NCI-H187 treated with DMSO at 0.1 percent for 48 hours (cell line): ENCODE measurements at places on chromosomes 16 and 17.
A peak's percentile ranks its signal among the peaks of the same experiment; 100 is the strongest.

- no peak for DNase-seq
Observed at GRCh38 chr17:5513628-5514027, 27.3 kb downstream of the MIS12 start.

DNA sequence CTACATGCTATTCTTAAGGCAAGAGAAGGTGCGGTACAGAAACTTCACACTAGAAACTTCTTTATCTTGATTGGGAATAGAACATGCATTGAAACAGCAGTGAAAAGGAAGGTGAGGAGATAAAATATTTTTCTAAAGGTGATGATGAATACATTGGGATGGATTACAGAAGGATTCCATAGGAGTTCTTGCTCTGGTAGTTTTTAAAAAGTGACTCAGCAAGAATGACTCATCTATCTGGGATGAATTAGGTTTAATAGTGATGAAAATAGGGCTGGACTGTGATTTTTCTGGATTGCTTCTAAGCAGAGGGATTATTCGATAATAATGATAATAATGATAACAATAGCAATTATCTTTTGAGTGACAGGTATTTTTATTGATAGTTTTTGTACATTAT is 65.6 kb upstream of the HS3ST4 start:
- no peak for DNase-seq

DNA sequence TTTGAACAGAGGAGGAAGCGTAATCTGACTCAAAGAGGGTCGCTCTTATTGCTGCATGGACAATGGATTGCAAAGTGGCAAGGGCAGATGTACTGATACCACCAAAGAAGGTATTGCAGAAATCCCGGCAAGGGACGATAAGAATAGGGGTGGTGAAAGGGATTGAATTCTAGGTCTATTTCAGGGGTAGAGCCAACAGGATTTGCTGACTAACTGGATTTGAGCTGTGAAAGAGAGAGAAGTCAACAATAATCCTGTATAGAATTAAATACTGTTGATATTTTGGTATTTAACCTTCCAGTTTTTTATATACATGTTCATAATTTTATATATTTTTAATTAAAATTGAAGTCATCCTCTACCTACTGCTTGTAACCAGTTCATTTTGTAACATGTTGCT is 19.4 kb upstream of the ABCA3 start:
- DNase-seq = no peak

DNA sequence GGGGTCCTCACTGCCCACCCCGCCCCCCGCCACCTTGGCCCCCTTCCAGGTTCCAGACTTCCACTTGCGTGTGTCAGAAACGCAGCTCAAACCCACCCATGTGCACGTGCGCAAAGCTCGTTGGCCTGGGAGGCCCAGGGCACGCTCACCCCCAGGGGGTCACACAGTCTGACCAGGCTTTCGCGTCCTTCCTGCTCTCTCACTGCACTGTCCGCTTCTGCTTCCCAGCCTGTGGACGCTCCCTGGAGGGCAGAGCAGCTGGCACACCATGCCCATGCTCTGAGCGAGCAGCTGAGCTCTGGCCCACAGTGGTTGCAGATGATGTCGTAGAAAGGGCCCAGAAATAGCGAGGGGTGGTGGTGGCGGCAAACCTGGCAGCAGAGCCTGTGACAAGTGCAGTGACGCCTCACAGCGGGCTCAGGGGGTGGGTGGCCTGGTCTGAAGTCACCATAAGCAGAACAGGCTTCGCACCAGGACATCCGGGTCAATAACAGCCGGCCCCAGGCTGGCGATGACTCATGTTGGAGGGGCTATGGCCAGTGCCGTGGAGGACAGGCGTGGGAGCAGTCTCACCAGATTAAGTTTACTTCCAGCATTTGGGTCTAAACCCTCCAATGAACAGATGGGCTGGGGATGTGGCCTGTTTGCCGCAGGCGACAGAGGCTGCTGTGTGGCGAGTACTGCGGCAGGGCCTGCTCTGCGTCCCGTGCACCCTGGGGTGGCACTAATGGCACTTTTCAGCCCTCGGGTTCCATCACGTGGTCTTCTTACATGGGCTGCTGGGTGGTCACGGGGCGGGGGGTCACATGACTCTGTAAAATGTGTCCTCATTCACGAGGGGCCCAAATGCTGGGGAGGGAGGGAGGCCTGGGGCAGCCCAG is 49.0 kb downstream of the NT5M start:
- DNase-seq = no peak

GRCh38 chr17:48593126-48593829 is at the start of gene HOXB5:
TSS of gene HOXB5 (minus strand) at chr17:48593779. CDS start at chr17:48593682, 97 bp downstream.
- DNase-seq = no peak

- no peak for DNase-seq
Observed at GRCh38 chr16:30937692-30938091, 11.2 kb upstream of the ORAI3 start.

DNA sequence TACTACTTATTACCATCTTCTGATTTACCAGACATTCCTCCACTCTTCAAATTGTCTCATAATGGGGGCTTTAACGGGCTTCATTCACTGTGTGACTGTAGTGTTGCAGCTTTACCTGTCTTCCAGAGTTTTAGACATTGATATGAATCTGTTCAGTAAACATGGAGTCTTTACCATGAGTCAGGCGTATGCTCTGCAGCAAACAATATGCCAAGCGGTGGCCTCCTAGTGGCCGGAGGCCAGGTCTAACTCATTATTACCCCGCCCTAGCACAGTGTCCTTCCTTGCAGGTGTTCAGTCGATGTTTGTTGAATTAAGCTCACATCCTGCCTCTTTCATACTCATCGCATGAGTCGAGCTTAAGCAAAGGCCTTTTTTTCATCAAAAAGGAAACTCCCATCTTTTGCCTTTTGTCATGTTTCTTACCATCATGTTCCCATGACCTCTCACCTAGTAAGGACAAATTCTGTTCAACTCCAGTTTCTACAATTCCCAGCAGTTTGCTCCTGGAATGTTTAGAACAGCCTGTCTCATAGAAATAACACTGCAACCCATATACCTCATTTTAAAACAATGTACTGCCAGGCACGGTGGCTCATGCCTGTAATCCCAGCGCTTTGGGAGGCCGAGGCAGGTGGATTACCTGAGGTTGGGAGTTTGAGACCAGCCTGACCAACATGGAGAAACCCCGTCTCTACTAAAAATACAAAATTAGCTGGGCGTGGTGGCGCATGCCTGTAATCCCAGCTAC is 39.4 kb downstream of the TUBD1 start:
- DNase-seq = no peak

- peak; percentile 8 for DNase-seq
Observed at GRCh38 chr17:39244600-39245570, 19.1 kb upstream of the STAC2 start.
